Neural crest cell (in vitro differentiated cells): ENCODE measurements at places on chromosomes 7 and 10.

GRCh38 chr7:20290505-20291111 lies 40.1 kb upstream of the ITGB8 start:
- no peak for DNase-seq

GRCh38 chr10:5458425-5458824 lies 40.9 kb downstream of the CALML5 start:
- no peak for DNase-seq

- no peak for DNase-seq
Measured at GRCh38 chr7:138478499-138478908, 18.4 kb downstream of the TRIM24 start.

GRCh38 chr7:116227678-116228239 lies 17.4 kb downstream of the TES start:
- DNase-seq, result no peak
